ENCODE measurements at places on chromosomes 12 and 14.

DNA sequence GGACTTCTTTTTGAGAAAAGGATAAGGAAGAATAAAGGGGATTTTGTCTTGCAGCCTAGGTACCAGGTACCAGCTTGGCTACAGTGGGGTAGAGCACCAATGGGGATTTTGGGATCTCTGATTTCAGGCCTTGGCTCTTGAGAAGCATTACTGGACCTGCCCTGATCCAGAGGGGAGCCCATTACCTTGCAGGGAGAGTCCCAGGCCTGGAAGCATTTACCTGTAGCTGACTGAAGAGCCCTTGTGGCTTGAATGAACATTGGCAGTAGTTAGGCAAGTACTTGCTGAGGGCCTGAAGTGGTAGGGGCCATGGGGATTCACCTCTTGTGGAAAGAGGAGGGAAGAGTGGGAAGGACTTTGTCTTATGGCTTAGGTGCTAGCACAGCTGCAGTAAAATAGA, 308.2 kb upstream of the FBXO33 start:
- no peak for DNase-seq

DNA sequence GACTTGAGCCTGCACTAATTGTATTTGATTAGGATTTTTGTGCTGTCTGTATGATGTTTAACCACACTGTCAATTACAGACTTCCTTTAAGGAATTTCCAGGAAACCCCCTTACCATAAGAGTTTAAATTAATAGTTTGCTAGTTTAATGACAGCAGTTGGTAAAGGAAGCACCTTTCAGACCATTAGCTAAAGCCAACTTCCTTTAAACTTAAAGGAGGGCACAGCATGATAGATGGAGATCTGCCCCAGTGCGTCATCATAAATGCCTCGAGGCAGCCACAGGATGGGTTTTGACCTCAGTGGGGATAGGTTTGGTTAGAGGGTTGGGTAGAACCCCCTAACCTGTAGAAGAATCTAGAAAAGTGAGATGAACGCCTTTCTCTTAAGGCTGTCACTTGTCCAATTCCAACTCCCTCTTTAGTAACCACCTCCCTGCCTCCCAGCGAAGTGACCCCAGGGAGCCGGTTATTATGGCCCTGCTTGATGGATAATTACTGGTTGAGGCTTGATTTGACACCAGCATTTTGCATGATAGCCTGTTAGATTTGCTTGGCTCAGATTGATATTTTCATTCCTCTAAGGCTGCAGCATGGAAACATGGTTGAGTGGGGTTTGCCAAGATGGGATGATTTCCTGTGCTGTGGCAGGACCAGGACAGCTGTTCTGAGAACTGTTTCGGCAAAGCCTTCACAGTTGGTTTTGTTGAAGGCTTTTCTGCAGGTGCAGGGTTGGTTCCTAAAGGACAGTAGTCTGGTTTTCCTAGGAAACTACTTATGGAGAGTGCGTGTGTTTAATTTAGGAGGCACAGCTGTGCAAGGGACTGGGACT, 62.7 kb downstream of the CHST11 start:
- DNase-seq = no peak

GRCh38 chr14:101559624-101560533, 1.4 kb upstream of the DIO3 start:
- DNase-seq = no peak

DNA sequence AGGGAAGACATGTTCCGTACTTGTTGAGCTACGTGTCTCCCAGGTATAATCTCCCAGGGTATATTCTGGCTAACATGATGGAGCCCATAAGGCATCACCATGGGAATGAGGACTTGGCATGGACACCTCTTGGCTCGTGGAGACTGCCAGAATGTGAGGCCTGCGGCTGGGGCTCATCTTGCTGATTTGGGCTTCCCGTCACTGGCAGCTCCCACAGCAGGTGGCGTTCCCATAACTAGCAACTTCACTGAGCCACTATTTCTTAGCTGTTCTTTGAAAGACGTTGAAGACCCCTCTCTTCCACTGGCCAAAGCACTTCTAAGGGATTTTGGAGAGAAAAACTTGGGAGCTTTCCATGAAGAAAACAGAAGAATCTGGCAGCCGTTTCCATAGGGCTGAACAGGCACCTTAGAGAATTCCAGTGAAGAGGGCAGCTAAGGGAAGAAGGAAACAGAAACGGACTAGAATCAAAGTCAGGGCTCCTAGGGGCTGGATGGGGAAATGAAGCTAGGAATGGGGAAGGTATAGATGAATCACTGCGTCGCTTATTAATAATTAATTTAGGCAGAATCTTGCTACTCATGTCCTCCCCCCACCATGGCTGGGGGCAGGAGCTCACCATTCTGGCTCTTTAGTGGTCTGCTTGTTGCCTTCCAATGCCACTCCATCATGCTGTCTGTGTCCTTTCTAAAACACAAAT, 39.7 kb upstream of the FOS start:
- no peak for DNase-seq

DNA sequence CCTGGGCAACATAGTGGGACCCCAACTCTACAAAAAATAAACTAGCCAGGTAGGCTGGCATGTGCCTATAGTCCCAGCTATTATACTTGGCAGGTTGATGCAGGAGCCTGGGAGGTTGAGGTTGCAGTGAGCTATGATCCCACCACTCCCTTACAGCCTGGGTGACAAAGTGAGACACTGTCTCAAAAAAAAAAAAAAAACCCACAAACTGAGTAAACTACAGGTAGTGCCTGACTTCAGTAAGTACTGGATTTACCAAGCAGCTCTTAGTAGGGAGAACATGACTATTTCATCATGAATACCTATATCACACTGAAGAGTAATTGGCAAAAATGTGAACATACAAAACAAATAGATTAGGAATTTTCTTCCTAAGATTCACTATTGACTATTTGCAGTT, 32.4 kb upstream of the AP4S1 start:
- no peak for DNase-seq

- DNase-seq = peak; percentile 4
Measured at GRCh38 chr14:78598046-78598920, 428.1 kb downstream of the NRXN3 start.

DNA sequence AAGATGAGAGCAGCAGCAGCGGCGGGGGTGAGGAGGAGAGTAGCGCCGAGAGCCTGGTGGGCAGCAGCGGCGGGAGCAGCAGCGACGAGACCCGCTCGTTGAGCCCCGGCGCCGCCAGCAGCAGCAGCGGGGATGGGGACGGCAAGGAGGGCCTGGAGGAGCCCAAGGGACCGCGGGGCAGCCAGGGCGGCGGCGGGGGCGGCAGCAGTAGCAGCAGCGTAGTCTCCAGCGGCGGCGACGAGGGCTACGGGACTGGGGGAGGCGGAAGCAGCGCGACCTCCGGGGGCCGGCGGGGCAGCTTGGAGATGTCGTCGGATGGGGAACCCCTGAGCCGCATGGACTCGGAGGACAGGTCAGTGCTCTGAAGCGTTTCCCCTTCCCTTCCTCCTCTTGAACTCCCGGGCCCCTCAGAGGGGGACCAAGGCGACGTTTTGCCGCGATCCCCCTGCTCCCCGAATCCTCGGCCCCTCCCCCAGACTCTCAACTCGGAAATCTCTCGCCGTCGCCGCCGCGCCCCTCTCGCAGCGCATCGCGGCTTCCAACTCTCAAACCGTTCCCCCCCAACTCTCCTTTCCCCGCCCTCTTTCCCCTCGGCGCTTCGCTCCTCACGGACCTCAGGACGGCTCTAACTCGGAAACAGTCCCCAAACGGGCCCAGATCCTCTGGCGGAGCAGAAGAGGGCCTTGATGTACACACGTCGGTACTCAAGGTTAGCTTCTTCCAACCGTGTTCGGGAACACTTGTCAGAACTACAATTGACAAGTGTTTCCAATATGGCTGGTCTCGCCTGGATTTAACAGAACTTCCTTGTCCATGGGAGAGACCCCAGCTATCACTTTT, 947 bp downstream of the AEBP2 start:
- peak; percentile 15 for DNase-seq

DNA sequence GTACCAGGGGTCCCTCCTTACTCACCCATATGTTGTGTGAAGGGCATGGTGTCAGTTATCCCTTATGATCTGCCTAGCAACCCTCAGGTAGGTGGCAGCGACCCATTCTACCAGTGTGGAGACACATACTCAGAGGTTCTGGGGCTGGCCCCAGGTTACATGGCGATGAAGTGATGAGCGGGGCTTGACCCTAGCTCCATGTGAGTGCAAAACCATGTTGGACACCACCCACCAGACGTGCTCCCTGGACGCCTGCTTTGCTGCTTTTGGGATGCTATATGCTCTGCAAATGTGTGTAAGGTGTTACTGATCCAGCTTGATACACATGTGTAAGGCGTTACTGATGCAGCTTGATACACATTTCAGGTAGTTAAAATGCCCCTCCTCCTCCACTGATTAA, 33.3 kb downstream of the EP400 start:
- no peak for DNase-seq

DNA sequence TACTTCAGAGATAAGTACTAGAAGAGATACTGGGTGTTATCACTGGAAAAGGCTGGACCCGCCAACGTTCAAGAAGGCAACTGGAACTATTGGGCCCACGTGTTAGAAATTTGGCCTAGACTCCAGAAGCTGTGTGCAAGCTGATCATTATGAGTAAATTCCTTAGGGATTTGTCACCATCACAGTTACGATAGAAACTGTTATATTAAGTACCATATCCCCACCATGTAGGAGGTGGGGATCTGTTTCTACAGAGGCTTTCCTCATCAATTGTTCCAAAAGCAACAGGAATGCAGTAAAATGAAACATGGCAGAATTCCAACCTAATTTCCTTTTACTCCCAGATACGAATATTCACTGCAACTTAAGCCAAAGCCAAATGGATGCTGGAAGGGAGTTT, 170.7 kb downstream of the NOVA1 start:
- no peak for DNase-seq

DNA sequence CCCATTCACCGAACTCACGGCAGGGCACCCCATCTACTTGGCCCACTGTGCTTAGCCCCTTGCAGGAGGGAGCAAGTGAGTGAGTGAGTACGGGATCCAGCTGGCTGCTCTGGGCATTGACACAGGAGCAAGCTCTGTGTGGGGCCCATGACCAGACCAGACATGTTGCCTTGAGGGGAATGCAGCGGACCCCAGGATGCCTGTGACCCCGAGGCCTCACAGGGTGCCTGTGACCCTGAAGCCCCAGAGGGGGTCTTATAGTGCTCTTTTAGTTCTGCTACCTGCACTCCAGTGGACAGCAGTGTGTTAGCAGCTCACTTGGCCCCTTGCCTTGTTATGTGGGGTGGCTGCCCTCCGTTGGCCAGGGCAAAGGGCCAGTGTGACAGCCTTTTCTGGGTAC, 255.8 kb downstream of the ETNK1 start:
- no peak for DNase-seq

DNA sequence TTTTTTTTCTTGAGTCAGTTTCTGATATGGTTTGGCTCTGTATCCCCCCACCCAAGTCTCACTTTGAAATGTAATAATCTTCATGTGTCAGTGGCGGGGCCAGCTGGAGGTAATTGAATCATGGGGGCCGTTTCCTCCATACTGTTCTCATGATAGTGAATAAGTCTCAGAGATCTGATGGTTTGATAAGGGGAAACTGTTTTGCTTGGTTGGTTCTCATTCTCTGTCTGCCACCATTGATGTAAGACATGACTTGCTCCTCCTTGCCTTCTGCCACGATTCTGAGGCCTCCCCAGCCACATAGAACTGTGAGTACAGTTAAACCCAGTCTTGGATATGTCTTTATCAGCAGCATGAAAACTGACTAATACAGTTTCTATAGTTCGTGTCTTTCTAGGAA, 42.9 kb downstream of the WNK1 start:
- DNase-seq = no peak

- DNase-seq = no peak
Measured at GRCh38 chr12:54417712-54418440, 1.2 kb downstream of the ITGA5 start.

DNA sequence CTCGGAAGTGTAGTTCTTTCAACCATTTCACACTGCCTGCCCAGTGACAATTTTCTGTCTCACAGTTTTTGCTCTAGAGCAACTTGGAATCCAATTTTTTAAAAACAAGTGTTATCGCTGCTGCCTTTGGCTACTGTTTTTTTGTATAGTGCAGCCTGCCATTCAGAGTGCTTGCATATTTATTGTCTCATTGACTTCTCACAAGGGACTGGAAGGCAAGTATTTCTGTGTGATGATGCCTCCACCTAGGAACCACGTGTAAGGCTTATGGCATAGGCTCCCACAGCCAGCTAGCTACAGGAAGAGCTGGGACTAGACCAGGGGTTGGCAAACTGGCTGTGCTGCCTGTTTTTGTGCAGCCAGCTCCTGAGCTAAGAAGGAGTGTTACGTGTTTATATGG, 903 bp downstream of the PARPBP start:
- DNase-seq = no peak

DNA sequence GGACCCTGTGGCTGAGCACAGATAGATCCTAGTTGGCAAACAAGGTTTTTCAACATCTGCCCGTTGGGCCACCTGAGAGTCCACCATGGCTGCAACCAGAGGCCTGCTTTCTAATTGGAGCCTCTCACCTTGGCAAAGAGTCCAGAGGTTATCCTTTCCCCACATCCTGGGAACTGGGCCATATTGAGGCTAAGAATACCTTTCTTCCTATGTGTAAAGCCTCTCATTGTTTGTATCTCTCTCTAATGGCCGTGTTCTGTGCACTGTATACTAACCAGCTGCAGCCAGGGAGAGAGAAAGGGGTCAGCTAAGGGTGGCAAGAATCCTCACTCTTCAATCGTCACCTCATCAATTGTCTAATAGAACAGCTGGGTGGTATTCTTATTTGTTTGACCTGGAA, 79.1 kb upstream of the ST8SIA1 start:
- no peak for DNase-seq

- no peak for DNase-seq
Measured at GRCh38 chr14:61812347-61813095, 50.3 kb downstream of the SNAPC1 start.

- no peak for DNase-seq
Measured at GRCh38 chr12:114186241-114187002, 219.5 kb downstream of the TBX5 start.

DNA sequence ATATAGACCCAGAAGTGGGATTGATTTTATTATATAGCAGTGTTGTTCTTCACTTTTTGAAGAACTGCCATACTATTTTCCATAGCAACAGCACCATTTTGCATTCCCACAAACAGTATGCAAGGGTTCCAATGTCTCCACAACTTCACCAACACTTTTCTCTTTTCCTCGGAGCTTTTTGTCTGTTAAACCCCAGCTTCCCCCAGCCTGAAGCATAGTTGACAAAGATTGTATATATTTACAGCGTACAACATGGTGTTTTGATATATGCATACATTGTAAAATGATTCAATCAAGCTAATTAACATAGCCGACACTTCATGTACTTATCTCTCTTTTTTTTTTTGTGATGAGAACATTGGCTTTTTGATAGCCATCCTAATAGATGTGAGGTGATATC, 357.1 kb downstream of the APAF1 start:
- DNase-seq = no peak

- no peak for DNase-seq
Measured at GRCh38 chr14:102222009-102222575, 82.4 kb downstream of the WDR20 start.

DNA sequence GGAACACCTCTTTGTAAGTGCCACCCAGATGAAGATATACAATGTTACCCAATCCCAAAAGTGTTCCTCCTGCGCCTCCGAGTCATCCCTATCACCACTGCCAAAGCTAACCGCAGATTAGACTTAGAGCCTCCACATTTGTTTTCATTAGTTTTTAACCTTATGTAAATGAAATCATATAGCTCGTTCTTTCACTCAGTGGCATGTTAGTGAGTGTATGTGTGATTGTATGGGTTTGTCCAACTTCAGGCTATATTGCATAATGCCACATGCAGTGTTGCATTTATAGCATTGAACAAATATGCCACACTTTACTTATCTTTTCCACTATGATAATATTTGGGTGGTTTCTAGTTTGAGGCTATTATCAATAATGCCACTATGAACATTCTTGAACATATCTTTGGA, 18.0 kb downstream of the MAP1LC3B2 start:
- DNase-seq = no peak

GRCh38 chr12:11716794-11717518, 67.5 kb downstream of the ETV6 start:
- DNase-seq = no peak
